Naive thymus-derived CD4-positive, alpha-beta T cell (primary cell): ENCODE measurements at places on chromosomes 12 and 14. TPM values are rescaled to one million over a fixed set of nuclear protein-coding genes. Genes with fewer than 3 reads are reported as not detected.
A peak's percentile ranks its signal among the peaks of the same experiment; 100 is the strongest.

DNA sequence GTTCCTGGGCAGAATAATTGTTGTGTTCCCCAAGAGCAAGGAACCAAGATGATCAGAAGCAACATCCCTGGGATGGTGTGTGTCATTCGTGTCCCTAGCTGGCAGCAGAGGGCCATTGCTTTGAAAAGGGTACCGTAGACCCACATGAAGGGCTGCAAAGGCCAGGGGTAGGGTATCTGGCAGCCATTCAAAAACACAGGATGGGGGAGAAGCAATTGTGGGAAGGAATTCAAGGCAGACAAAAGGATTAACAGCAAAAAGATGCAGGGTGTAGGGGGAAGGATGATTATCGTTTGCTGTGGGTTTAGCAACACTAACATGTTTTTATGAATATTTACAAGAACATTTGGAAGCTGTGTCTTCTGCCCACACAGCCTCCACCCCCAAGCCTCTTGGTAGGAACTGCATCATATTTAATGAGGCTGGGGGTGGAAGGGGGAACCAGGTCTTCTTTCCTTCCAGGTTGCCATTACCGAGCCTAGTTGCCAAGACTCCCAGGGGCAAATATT is 169.0 kb upstream of the G2E3 start:
- H3K4me3 ChIP-seq = no peak overlapping the region
- no peaks in the 10 kb centered on the region for H3K36me3 ChIP-seq
- H3K27ac ChIP-seq = no peak overlapping the region

DNA sequence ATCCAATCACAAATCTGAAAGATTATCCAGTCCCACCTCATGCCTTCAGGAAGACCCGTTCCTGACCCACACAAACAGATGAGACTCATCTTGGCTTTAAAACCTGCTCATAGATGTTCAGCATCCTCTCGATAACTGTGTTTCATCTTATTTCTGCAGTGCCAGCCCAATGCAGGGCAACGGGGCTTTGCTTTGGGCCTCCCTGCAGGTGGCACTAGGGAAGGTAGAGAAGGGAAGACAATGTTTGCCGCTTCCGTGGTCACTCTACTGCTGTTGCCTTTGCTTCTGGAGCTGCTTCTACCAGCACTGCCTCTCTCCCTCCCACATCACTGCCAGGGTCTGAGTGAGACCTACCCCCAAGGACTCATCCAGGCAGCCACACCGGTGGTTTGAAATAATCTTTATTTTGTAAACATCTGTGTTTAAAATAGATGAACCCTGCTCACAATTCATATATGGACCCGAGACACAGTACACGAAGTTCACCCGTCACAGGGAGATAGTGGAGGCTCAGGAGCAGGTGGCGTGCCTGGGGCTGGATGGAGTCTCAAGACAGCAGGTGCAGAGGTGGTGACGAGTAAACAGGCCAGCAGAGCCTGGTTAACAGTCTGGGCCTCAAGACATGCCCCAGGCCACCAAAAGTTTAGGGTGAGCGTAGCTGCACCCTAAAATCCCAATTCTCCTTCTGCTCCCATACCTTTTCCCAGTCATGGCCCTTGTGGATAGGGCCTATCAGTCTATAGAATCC is 3.1 kb upstream of the GPX2 start:
- H3K4me1 ChIP-seq = no peaks in the 10 kb centered on the region
- no peak overlapping the region for H3K27ac ChIP-seq
- no peak for DNase-seq

DNA sequence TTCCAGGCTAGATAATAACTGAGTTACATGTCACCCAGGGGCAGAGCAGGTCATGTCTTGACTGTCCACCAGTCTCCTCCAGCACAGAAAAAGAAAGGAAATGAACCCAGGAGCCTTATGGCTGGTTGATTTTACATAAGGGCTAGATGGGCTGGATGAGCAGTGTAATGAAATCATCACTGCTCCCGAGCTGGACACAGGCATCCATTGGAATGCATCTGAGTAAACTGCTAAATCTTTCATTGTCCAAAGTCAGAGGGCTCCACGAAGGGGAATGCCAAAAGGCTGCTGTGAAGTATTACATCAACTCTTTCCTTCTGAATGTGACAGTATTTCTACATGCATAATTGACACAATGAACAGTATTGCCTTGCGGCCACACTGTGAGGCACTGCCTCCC is 30.1 kb upstream of the TSPAN11 start:
- no peaks in the 10 kb centered on the region for H3K4me1 ChIP-seq
- H3K27me3 ChIP-seq = no peaks in the 10 kb centered on the region
- no peaks in the 10 kb centered on the region for H3K36me3 ChIP-seq

The FGF6 gene
- total RNA-seq = not detected

GRCh38 chr12:68609998-68610369 is 715 bp upstream of the RAP1B start:
- no peaks in the 10 kb centered on the region for H3K36me3 ChIP-seq
- no peaks in the 10 kb centered on the region for H3K27me3 ChIP-seq
- H3K4me1 ChIP-seq = peaks cover 13% of the 10 kb centered on the region
- H3K27ac ChIP-seq = peak overlapping the region; percentile 97
